ENCODE measurements at places on chromosomes 4 and X.

GRCh38 chr4:6716018-6716911, at the start of gene BLOC1S4:
Gene BLOC1S4, plus strand, starts transcription at chr4:6716174. Its CDS starts 36 bp downstream, at chr4:6716210.
- DNase-seq, result no peak

DNA sequence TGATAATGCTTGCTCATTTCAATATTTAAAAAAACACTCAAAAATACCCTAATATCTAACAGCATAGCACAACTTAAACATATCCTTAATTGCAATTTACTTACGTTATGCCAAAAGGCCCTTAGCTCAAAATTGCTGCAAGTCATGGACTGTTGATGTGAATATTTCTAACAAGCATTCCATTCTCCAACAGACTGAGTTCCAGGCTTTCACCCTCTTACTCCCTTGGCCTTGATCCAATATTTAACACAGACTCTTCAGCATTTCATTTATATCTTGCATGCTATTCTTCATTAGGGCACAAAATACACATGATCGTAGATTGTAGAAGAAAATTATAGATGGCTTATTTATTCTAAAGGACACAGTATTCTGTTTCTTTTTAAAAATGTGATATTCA, 96.5 kb downstream of the RNF150 start:
- no peak for DNase-seq

GRCh38 chr4:85577307-85577706, 102.4 kb downstream of the ARHGAP24 start:
- no peak for DNase-seq

GRCh38 chr4:76011700-76012387, 4.5 kb upstream of the CXCL9 start:
- DNase-seq, result no peak

DNA sequence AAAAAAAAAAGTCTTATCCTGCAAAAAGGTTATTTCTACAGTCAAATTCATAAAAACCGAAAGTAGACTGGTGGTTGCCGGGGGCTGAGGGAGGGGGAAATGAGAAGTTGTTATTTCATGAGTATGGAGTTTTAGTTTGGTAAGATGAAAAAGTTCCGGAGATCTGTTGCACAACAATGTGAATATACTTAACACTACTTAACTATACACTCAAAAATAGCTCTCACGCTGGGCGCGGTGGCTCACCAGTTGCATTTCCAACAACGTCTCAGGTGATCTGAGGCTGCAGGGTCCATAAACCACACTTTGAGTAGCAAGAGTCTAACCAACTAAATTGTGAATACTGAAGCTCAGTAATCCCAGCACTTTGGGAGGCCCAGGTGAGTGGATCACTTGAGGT, 52.4 kb downstream of the ANOS1 start:
- DNase-seq, result no peak

- DNase-seq, result no peak
These were observed 13.3 kb upstream of the TMEM271 start for GRCh38 chr4:589219-589963.

DNA sequence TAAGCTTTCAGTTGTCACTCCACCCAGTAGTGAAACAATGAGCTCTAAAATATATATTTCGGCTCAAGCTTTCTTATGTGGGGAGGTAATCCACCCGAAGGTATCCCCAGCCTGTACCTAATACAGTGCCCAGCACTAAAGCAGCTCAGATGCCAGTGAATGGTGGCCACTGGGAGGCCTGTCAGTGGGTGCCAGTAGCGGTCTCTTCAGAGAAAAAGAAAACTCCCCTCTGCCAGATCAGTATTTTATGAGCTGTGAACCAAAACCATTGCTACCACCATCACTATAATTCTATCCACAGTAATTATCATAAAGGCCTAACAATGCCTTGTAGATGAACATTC, 835 bp upstream of the NFKB1 start:
- DNase-seq, result no peak

DNA sequence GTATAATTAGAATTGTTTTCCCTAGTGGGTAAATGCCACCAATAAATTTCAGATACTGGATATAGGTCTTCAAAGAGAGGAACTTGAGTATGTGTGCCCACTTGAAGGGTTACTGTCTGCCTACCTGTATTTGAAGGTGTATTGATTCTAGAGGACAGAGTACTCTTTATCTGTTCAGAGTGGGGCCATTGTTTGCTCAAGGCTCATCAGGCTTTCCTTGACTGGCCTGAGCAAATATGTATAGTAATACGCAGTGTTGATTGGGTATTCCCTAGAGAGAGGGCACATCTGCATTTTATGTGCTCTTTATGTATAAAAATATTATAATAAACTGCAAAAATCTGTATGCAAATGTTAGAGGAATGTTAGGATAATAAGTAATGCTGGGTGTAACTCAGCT, 23.7 kb downstream of the RP2 start:
- DNase-seq, result no peak

DNA sequence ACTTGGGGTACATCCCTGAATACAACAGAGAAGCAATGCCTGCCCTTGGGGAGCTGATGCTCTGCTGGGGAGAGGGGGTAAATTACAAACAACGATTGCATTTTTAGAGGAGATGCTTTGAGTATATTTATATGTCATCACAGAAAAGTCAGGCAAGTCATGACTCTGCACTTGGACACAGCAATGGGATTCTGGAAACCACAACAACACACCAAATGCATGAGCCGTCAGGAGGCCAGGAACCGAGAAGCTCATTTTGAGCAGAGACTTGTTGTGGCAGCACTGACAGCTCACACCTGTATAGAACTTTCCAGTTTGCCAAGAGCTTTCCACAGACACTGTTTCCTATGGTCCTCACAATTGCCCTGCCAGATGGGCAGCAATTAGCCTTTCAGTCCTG, 113.2 kb upstream of the RBPJ start:
- no peak for DNase-seq

DNA sequence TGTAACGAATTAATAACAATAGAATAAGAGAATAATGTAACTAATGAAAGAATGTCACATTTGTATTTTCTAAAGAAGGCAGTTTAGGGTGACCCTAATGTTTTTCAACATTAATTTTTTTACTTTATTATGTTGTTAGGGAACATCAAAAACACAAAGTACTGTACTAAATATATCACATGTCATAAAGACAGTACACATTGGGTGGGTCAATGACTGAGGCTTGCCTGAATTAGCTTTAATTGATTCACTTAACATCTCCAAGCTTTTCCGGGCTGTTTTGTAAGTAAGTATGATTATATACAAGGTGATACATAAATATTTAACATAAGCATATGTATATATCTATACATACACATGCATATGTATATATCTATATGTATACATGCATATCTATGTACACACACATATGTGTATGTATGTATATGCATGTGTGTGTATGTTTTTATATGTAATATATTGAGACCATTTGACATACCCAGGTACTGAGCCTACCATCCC, 43.4 kb upstream of the KLF3 start:
- no peak for DNase-seq

- DNase-seq, result no peak
These were observed 19.5 kb downstream of the SAT1 start for GRCh38 chrX:23802431-23802830.

DNA sequence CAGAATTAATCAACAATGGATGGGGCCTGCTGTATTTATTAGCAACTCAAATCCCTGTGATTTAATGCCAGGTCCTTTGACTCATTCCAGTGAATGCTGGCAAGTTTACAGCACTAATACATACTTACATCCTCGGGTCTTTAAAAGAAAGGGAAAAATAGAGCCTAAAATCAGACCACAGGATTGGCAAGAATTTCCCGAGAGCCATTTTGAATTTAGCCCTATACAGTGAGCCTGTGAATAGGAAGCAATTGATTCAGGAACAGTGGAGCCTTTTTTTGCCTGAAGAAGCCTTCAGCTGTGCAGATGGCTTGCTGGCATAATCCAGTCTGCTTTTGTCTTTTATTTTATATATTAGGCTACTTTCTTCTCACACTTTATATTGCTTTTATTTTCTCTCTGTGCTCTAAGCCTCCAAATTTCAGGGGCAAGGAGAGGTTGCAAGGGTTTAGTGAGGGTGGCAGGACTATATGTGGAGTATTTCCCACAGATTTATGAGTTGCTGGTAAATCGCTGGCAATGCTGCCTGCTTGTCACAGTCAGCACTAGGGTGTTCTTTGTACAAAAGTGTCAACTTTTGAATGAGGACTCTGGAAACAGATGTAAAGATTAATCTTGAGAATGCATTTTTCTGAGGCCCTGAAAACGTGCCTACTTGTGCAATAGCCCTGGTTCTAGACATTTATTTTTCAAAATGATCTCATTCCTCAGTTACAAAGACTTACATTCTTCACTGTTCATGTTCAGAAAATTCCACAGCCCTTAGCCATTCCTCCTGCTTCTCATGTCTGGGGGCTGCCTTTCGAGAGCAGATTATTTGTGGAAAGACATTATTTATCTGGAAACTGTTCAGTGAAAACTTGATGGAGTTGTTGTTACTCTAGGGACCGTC, 303.5 kb downstream of the SPRY1 start:
- DNase-seq, result no peak

GRCh38 chrX:44954562-44954961, 81.6 kb downstream of the KDM6A start:
- no peak for DNase-seq

DNA sequence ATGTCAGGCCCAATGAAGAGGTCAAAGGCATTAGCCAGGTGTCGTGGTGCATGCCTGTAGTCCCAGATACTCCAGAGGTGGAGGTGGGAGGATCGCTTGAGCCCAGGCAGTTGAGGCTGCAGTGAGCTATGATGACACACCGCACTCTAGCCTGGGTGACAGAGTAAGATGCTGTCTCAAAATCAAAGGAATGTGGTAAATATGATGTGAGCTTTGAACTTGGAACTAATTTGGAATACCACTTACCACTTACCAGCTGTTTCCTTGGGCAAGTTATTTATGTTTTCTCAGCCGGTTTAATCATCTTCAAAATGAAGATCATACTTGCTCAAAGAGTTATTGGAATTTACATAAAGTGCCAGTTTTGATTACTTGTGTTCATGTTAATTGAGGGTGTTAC, 23.8 kb upstream of the SEPSECS start:
- DNase-seq, result no peak

GRCh38 chr4:133592106-133592505, 443.0 kb downstream of the PCDH10 start:
- no peak for DNase-seq

GRCh38 chrX:9522378-9523155, 57.7 kb downstream of the TBL1X start:
- no peak for DNase-seq

- DNase-seq, result no peak
These were observed 23.3 kb downstream of the MECP2 start for GRCh38 chrX:154074199-154074598.

- no peak for DNase-seq
These were observed 8.9 kb downstream of the XAGE1A start for GRCh38 chrX:52504551-52504950.

GRCh38 chr4:26075583-26075982, 161.6 kb downstream of the SMIM20 start:
- no peak for DNase-seq

DNA sequence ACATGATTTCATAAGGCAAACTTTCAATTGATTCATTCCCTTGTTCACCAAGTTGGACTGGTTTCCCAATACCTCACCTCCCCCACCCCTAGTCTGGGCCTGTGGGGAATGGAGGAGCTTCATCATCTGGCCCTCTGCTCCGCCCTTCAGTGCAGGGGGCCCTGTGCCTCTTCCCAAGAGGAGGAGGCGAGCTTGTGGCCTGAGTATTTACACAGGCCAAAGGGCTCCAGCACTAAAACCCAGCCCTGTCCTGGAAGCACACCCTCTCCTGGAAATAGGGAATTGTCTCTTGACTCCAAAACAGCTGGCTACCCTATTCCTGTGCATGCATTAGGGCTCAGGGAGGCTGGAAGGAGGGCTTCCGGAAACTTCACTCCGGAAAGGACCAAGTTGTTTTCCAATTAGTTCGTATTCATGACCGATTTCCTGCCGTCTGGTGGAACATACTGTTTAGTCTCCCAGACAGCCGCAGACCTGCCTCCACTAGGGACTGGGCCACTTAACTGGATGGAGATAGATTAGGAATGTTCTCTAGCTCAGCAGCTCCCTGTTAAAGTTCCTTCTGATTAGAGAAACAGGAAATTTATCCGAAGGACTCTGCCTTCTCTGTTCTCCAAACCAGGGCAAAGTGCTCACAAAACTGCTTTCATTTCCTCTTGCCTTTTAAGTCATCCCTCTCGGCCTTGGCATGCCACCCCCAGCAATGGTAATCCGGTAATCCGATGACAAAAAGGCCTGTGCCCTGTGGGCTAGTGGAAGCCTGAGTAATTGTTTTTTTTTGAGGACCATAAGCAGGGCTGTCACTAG, 5.8 kb downstream of the SRPX2 start:
- no peak for DNase-seq

- no peak for DNase-seq
These were observed 99.1 kb upstream of the EDNRA start for GRCh38 chr4:147381749-147382148.

DNA sequence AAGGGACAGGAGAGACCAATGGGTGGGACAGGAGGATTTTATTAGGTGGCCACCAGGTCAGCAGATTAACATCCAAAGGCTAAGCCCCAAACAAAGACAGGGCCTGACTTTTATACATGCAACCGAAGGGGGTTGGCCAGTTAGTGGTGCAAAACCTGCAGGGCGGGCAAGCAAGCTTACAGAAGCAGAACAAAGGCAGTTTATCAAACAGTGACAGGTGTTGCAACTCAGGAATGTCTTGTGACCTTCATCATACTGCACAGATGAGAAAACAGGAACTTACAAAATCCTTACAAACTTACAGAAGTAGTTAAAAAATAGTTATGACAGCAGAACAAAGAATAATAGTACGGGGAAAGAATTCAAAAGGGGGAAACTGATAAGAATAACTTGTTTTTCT, 708.1 kb downstream of the GLUD2 start:
- DNase-seq, result no peak

- DNase-seq, result no peak
These were observed 50.0 kb downstream of the GALNT7 start for GRCh38 chr4:173218411-173219125.

- DNase-seq, result no peak
These were observed 47.3 kb downstream of the SETD7 start for GRCh38 chr4:139508581-139509237.

GRCh38 chr4:107939307-107939706, 8.0 kb downstream of the CYP2U1 start:
- no peak for DNase-seq

DNA sequence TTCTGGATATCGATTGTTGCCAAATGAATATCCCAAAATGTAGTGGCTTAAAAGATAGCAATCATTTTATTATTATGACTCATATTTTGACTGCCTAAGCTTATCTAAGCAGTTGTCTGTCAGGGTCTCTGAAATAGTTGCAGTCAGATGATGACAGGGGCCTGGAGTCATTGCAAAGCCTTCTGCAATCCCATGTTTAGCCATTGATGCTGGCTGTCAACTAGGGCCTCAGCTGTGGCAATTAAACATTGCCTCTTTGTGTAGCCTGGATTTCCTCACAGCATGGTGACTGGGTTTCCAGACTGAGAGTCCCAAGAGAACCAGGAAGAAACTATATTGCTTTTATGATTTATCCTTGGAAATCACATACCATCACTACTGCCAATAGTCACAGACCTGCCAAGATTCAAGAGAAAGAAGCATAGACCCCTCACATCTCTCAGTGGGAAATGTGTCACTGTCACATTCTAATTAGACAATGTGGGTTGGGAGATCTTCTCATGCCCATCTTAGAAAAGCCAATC, 227.3 kb upstream of the NOCT start:
- DNase-seq, result no peak

- DNase-seq, result no peak
These were observed 81.3 kb downstream of the ARHGAP24 start for GRCh38 chr4:85556283-85556682.

All from RWPE2 (cell line).